ENCODE measurements at places on chromosomes 5 and 9.

DNA sequence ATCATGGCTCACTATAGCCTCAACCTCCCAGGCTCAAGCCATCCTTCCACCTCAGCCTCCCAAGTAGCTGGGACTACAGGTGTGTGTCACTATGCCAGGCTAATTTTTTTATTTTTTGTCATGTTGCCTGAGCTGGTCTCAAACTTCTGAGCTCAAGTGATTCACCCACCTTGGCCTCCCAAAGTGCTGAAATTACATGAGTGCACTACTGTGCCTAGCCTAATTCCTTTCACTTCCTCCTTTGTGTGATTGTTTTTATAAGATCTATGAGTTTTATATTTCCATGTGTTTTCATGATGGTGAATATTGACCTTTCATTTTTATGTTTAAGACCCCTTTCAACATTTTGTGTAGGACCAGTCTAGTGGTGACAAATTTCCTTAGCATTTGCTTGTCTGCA, 55.2 kb upstream of the IL12B start:
- DNase-seq = no peak

GRCh38 chr5:131259326-131259725, 4.5 kb upstream of the CDC42SE2 start:
- DNase-seq = no peak

- DNase-seq = no peak
These were observed 101.6 kb upstream of the FSD1L start for GRCh38 chr9:105346273-105346672.

DNA sequence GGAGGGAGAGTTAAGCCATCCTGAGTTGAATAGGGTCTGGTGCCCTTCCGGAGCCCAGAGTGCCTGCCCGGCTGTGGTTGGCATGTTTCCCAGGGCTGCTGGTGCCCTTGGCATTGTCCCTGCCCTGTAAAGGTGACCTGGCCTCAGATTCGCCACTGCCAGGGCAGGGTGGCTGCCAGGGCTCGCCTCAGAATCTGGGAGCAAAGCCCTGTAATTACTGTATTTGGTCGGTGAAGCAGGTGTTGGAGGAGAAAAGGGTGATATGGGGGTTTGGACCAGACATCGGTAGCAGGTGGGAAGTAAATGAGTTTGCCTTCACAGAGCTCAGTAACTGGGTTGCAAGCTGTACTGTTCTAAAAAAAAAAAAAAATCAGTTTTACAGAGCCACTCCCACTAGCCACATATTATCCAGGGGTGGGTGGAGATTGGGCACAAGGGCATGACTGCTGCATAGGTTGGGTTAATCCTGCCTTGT, 47.6 kb downstream of the RGS3 start:
- peak; percentile 47 for DNase-seq

GRCh38 chr9:3828495-3828894, 302.7 kb upstream of the RFX3 start:
- DNase-seq = no peak

GRCh38 chr5:79430196-79430595, 83.7 kb downstream of the HOMER1 start:
- DNase-seq = no peak

GRCh38 chr5:64166201-64166959, 737 bp downstream of the RNF180 start:
- DNase-seq = no peak

DNA sequence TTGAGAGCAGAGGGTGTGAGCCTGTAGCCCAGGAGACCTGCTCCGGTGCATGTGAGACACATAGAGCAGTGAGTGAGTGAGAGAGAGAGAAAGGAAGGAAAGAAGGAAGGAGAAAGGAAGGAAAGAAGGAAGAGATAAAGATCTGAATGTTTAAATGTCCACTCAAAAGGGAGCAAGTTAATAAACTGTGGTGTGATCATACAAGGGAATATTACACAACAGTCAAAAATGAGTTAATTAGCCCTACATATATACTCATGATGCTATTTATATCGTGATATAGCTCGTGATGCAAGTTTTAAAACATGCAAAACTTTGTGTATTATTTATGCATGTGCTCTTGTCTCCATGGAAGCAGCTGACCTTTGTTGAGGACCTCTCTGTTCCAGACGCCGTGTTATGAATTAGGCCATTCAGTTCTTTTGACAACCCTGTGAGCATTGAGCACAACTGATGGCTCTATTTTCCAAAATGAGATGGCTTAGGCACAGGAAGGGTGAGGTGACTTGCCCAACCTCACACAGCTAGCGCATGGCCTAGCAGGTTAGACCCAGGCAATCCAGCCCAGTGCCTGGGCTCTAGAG, 70.6 kb downstream of the HMCN2 start:
- no peak for DNase-seq
